ENCODE measurements at places on chromosomes 7 and 10.

DNA sequence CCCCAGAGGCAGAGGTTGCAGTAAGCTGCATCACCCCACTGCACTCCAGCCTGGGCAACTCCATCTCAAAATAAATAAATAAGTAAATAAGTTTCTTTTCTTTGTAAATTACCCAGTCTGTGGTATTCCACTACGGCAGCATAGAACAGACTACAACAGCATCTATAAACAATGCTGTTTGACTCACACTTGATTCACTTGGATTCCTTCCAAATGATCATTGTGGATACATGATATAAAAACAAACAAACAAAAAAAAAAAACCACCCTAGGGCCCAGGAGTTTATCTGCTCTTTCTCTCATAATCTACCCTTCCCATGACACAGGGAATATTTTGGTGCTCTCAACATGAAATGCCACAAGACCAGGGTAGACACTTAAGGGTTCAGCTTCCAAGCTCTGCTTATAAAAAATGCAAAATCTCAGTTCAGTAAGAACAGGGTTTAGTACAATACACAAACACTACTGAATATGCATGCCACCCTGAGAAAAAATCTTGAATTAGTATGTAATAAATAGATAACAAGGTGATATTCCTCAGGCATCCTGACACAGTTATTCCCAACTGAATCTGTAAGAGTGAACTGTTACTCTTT is 200.9 kb downstream of the FAM107B start:
- DNase-seq = no peak

DNA sequence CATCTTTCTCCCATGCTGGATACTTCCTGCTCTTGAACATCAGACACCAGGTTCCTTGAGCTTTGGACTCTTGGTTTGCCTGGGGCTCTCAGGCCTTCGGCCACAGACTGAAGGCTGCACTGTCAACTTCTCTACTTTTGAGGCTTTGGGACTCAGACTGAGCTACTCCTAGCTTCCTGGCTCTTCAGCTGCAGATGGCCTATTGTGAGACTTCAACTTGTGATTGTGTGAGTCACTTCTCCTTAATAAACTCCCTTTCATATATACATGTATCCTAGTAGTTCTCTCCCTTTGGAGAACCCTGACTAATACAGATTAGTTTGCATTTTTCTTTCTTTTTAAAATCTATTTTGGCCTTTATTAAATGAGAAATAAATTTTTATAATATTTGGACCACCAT is 276.2 kb upstream of the SEMA3C start:
- DNase-seq = no peak

DNA sequence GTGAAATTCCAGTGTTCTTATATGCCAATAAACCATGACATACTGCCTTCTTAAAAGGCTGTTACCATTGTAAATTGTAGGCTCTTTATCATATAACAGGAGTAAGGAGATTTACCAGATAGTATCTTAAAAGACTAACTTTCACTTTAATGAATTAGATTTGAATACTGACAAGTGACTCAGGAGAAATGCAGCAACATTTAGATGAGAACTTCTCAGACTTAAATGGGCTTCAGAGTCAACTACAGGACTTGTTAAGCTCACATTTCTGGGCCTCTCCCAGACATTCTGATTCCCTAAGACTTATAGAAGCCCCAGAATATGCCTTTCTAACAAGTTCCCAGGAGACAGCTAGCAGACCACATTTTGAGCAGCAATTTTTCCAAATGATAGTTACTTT is 466.3 kb downstream of the ARL4A start:
- no peak for DNase-seq

GRCh38 chr7:103704701-103705100 is 258.7 kb upstream of the SLC26A5 start:
- peak; percentile 2 for DNase-seq

GRCh38 chr10:111968647-111969046 is 214.9 kb downstream of the GPAM start:
- no peak for DNase-seq

- DNase-seq = no peak
Observed at GRCh38 chr10:87675396-87676376, 16.0 kb downstream of the PAPSS2 start.

- no peak for DNase-seq
Observed at GRCh38 chr7:142168746-142169145, 57.2 kb downstream of the MGAM2 start.

GRCh38 chr10:119658274-119658673 is 7.1 kb downstream of the BAG3 start:
- DNase-seq = no peak

GRCh38 chr7:114956702-114957101 is 34.8 kb downstream of the MDFIC start:
- DNase-seq = no peak

- DNase-seq = no peak
Observed at GRCh38 chr7:3215624-3216585, 85.1 kb upstream of the SDK1 start.

- DNase-seq = no peak
Observed at GRCh38 chr10:31756101-31756728, 172.4 kb downstream of the ARHGAP12 start.

GRCh38 chr7:77575187-77575586 is 38.1 kb downstream of the PTPN12 start:
- no peak for DNase-seq

GRCh38 chr7:16587790-16588189 is 57.8 kb downstream of the ANKMY2 start:
- DNase-seq = peak; percentile 36

GRCh38 chr10:13693783-13694700 is 107.3 kb downstream of the PRPF18 start:
- no peak for DNase-seq

DNA sequence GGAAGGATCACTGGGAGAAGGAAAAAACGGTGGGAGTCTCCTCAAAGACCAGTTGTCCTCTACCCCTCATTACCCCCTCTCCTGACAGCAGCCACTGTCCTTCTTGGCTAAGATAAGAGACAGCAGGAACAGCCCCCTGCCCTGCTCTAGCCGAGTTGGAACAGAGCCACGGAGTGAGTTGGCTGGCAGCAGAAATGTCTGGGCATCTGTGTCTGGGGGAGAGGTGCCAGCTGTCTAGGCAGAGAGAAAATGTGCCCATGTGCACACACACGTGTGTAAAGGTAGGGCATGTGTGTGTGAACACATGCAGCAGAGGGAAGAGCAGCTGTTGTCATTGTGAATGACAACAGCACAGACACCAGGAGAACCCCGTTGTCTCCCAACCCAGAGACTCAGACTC is 9.4 kb upstream of the HILPDA start:
- DNase-seq = no peak

DNA sequence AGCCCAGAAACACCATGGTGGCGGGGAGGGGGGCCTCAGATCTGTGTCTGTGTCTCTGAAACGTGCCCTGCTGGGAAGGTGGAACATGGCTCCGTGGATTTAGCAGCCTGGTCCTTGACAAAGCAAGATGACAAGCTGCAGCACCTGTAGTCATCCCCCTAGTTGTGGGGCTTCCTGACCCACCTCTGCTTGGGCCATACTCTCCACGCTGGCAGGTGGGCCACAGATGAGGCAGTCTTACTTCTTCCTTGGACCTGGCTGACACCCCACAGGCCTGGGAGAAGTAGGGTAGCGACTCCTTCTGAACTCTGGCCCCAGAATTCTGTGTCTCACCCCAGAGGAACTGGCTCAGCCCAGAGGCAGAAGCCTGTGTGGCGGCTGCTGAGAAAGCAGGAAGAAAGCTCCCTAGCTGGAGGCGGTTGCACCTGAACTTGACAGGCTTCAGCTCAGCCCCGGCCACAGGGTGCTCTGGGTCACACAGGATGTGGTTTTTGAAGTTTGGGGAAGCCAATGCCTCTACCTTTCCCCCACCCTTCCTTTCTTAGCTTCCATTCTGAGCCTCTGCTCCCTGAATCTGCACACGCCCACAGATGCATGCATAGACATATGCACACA is 113.9 kb downstream of the ABLIM1 start:
- no peak for DNase-seq

DNA sequence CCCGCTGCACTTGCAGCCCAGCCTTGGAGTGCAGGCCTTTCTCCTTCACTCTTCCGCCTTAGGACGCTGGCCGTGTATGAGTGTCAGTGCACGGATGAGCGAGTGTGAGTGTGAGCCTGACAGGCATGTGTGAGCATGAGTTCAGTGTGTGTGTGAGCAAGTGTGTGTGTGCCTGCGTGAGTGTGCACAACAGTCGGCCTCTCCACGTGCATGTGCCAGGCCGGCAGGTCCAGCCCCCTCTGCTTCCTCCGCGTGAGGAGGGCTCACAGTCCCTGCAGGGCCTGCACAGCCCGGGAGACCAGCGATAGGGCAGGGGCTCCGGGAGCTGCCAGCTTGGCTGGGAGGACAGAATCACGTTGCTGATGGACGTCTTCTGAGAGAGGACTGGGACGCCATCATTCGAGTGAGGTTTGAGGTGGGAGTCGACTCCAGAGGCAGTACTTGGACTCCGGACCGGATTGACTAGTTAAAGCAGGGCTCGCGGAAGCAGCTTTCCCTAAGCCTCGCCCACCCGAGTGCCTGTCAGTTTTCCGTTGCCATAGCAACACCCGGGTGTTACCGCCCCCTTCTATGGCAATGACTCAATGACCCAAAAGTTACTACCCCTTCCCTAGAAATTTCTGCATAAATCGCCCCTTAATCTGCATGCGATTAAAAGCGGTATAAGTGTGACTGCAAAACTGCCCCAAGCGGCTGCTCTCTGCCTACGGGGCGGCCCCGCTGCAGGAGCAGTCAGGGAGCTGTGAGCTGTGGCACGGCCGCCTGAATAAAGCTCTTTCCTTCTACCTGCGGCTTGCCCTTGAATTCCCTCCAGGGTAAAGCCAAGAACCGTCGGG is 19.6 kb upstream of the CFAP46 start:
- peak; percentile 77 for DNase-seq

DNA sequence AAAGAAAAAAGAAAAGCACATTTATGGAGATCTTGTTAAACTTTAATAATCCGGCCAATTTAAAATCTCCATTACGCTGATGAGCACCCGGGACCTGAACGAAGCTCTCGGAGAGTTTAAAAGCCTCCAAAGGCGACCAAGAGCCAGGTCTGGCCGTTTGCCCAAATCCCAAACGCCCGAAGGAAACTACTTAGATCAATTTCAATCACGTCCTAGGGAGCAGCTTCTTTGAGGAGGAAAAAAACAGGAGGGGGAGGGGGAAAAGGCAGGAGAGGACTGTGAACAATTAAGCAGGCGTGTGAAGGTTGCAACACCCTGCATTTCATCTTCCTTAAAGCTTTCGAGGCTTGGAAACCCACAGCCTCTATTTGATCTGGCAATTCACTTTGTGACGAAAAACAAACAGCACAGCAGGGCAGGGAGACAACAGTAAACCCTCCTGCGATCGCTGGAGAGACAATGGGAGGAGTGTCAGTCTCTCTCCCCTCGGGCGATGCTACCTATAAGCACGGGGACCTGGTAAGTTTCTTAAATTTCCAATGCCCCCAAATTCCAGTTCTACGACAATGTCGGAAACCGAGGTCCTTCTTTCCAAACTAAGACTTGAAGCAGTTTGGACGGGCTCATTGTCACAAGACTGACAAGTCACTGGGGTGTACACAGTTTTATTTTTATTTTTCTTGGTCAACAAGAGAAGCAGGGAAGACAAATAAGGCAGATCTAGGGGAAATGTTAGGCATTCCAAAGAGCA is 1.2 kb downstream of the KLF6 start:
- peak; percentile 90 for DNase-seq

DNA sequence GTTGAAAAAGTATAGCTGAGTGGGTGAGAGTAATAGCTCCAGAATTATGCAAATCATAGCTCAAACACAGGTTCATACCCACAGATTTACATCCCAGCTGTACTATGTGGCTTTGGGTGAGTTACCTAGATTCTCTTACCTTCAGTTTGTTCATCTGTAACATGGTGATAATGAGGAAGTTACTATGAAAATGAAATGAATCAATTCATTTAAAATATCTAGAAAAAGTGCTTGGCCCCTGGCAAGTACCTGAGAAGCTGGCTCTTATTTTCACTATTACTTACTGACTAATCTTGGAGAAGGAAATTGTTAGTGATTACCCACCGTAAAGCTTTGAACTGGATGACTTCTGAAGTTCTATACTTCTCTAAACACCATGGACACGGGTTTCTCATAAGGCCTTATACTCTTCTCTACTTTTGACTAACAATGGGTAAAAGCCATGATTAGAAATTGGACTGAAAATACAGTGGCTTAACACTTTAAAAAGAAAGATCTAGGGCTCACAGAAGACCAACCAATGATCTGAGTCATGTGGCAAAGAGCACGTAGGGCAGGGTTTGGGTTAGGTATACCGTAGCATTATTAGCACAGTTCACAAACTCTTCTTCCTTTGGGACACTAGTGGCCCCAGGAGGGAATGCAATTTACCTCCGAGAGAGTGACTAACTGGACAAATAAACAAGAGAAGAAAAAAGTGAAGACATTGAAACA is 149.2 kb downstream of the PLPP4 start:
- DNase-seq = no peak

DNA sequence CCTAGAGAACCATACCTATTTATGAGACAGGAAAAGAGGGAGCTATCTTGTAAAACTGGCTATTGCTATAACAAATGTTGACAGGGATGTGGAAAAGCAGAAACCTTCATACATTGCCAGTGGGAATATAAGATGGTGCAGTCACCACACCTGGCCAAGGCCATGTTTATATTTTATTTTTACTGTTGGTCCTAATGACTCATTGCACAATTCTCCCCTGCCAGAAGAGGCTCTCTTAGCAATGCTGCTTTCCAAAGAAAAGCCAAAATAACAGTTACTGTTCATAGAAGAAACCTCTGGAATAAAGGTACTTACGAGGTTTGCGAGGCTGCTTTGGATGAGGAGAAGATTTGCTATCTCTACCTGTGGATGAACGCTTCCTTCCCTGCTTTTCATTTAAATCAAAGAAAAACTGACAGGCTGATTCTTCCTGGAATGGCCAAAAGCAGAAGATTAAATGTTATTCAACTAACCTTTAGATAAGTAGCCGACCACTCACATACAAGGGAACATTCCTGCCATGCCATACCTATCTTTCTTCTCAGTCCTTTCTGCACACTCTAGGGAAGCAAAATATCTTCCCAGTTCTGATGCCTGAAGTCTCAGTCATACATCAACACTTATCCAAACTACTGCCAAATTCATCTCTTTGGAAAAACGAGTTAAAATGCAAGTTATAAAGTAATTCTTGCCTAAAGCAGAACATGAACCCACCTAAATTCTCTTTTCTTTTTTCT is 16.3 kb upstream of the CHUK start:
- no peak for DNase-seq

- DNase-seq = no peak
Observed at GRCh38 chr7:27883696-27884095, 143.7 kb downstream of the TAX1BP1 start.

All from muscle of arm (tissue), 14 donors.